Stimulated activated CD8-positive, alpha-beta memory T cell treated with anti-CD3 and anti-CD28 coated beads, Interleukin-12 subunit alpha, Interleukin-12 subunit beta, amount 100 ng/mL, for 4 hours (primary cell): ENCODE measurements at places on chromosomes 3 and 15.

DNA sequence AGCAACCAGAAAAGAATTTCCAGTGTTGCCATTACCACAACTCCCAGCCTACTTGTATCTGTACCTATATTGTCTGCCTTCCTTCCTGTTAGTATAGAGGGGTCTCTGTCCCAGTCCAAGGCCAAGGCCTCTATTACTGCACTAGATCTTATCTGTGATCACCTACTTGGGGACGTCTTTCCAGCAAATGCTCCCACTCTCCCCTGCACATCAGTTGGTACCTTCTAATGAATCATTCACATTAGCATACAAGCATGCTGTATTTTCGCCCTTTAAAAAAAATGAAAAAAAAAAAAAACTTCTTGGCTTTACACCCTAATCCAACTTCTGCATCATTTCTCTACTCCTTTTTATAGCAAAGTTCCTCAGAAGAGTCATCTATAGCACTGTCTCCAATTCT lies 4.8 kb upstream of the AVEN start:
- no peak for DNase-seq

DNA sequence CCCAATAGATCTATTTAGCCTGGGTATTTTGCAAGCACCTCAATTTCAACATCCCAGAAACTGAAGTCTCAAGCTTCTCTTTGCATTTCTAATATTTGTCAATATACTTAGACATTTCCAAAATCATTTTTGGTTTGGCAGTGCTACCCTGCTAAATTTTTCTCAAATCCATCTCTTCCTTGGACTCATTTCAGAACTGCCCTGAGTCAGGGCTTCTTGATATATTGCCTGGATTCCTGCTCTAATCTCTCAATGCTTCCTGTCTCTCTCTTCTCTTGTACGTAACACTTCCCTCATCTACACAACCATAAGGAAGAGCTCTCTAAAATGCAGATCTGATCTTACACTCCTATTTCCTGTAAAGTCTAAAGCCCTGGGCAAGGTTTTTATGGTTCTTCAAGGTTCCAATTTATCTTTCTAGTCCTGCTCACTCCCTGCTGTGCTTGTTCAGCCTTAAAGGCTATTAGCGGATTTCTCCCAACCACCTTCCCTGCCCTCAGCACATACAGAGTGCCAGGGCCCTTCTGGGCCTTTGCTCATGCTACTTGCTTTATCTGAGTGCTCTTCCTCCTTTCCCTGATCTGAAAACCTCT lies 53.0 kb upstream of the MME start:
- DNase-seq: no peak

DNA sequence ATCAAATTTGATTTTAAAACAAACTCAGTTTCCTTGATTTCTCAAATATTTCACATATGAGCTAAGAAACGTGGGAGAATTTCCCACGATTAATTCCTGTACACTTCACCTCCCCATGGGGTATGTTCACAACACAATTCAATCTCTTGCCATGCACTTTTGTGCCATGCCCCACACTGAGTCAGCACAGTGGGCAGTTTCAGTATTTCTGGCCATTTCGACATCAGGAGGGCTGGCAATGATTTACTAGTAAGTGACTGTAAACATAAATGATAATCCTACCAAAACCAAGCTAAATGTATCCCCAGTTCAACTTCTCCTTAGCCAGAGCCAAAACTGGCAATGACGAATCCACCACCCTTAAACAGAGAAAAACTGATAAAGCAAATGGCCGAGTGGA lies 293.6 kb downstream of the FGF12 start:
- no peak for DNase-seq

DNA sequence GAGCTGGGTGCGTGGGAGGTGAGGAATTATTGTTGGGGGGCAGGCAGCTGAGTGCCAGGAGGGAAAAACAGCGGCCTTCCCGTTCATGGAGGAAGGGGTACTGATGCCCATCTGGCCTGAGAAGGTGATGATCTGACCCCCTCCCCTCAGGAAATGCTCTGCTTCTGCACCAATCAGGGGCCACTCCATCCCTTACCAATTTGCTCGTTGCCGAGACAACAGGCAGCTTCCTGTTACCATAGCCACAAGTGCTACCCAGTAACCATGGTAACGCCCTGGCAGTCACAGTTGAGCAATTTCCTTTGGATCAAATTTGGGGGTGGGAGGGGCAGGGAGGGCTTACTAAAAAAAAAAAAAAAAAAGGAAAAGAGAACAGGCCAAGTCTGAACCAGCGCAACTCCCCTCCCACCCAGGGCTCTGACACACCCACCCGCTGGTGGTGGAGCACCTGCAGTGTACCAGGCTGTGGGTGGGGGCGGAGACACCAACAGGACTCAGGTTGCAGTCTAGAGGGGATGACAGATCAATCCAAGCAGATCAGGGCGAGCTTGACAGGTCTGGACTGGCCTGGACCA lies 13.7 kb downstream of the CELF6 start:
- DNase-seq: no peak

GRCh38 chr3:190120269-190121060 lies at the start of gene P3H2:
Gene P3H2, minus strand, starts transcription at chr3:190120897. Its CDS starts 166 bp downstream, at chr3:190120731.
- DNase-seq: no peak

DNA sequence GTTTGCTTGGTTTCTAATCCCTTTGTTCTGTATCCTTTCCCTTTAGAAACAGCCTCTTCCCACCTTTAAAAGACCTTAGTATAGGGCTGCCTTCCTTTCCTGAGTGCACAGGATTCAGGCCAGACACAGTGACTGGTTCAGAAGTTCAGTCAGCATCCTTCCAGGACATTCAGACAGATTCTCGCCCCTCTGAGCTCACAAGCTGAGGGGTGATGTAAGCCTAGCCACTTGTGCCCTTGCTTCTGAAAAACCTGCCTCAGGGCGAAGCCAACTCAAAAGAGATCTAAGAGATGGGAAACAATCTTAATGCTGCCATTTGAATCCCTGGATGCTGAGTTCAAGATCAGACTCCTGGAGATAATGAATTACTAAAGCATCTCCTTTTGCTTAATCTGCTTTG lies 6.7 kb upstream of the NSMCE3 start:
- DNase-seq: no peak

DNA sequence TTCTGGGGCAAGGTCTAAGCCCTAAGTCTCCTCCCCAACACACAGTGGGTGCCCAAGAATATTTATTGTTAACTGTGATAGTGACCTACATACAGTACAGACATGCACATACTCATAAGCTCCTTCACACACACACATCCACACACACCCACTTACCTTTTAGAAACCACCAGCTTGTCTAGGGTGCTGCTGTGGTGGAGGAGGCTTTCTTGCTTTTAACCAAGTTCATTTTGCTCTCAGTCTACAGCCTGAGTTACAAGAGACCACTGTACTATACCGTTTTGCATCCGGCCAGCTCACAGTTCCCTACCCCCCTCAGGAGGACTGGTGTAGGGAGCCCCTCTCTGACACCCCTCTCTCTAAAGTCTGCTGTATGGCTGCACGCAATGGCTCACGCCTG lies 16.7 kb downstream of the DAPK2 start:
- DNase-seq: no peak

DNA sequence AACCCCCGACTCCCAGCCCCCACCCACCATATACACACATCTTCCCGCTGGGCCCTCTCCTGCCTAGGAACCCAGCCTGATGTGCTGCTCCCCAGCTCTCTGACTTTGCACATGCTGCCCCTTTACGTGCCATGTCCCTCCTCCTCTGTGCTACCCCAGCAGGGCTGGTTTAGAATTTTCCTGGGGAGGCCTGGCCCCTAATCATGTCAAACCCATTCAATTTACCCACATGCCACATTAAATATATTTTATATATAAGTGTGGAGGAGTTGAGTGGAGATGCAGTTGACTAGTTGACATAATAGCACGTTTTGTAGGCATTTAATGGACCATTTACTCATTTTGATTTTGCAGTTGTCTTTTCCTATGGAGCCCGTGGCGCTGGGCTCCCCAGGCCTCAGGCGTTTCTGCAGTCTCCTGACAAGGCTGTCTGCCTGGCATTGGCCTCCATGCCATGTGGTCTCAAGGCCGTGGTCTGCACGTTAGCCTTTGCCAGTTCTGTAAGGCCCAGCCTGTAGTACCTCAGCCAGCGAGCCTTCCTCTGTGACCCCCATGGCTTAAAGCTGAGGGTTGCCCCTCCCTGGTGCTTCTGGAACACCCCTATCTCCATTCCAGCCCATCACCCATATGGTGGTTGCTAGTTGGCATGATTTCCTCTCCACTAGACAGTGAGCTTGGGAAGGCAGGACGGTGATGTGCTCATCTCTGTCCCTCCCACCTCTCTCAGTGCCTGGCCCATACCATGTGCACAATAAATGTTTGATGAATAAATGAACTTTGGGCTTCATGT lies 155.8 kb downstream of the TLE3 start:
- no peak for DNase-seq

DNA sequence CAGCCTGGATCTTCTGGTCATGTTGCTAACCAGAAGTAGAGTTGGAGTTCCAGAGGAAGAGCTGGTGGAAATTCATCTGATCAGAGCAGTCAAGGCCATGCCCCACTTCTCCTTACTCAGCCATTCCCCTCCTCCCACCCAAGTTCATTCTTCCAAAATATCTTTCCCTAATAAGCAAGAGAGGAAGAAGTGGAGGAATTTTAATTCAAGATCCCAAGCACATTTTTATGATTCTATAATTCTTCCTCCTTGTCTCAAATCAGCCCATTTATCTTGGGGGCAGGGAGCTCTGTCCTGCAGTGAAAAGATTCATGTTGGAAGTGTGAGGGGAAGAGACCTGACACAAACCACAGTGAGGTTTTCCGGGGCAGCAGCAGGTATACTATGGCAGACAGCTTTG lies 85.0 kb upstream of the GALNT15 start:
- DNase-seq: no peak

DNA sequence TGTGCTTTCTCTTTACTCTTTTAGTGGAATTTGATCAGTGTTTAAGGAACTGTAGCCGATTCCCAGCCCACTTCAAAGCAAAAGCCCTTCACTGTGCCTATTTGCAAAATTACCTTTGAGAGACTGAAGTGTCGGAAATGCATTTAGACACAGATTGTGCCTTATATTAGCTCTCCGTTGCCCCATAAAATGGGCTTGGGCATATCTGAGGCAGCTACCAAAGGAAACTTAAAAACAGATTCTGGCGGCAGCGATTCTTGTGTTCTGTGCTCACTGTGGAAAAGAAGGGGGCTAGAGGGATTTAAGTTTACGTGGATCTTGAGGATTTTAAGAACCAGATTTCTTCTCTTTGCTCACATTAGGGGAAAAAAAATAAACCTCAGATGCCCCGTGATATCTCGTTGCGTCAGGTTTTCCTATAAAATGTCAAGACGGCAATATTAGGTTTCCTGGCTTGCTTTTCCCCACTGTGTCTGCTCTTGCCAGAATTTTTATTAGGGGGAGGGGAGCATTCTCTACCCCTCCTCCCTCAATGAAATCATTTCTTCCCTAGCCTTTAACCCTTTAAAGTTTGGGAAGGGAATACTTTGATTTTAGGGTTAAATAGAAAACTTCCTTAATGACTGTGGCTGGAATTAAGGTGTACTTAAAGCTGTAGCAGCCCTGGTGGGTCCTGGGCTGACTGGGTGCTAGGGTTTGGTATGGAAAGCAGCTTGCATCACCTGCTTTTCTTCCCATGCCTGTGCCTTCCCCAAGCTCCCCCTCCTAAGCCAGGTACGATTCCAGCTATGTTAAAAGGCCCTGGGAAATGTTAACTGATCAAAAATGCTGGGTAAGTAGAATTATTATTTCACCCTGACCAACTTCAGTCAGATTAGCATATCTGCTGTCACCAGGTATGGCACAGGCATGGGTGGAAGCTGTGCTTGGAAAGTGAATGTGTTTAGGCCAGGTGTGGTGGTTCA lies 73.8 kb downstream of the SMAD3 start:
- DNase-seq: no peak

DNA sequence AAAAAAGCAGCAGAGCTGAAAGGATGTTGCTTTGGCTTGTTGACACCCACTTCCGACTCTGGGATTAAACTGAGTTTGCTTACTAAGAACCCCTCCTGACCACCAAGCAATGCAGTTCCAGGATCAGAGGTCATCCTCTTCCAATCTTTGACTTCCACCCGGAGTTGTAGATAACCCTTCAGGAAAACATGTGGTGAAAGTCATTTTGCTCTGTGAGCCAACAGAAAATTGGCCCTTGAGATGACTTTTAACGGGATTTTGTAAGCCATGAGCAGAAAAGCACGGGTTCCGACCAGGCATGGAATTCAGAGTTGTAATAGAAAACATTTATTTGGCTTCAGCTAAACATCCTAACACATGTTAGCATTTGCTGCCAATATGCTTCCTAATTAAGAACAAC lies 171.6 kb upstream of the NR2F2 start:
- no peak for DNase-seq
